ENCODE measurements at places on chromosomes 4 and X.

GRCh38 chr4:16952896-16953630 lies 54.6 kb upstream of the LDB2 start:
- DNase-seq, result no peak

DNA sequence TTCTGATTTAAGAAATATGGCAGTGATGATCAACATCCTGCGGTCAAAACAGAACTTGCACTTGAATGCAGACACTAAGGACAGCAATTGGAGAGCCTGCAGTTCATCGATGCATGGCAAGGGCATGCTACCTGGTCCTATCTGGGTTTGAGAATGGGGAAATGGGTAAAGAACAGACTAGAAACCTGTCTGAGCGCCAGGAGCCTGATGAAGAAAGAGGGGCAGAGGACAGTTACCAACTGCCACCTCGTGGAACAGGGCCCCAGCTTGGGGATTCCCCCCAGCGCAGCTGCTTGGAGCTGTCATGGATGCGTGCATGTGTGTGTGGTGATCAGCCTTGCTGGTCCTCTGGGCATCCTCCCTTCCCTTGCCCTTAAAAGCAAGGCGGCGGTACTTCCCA lies 30.2 kb upstream of the NKRF start:
- no peak for DNase-seq

DNA sequence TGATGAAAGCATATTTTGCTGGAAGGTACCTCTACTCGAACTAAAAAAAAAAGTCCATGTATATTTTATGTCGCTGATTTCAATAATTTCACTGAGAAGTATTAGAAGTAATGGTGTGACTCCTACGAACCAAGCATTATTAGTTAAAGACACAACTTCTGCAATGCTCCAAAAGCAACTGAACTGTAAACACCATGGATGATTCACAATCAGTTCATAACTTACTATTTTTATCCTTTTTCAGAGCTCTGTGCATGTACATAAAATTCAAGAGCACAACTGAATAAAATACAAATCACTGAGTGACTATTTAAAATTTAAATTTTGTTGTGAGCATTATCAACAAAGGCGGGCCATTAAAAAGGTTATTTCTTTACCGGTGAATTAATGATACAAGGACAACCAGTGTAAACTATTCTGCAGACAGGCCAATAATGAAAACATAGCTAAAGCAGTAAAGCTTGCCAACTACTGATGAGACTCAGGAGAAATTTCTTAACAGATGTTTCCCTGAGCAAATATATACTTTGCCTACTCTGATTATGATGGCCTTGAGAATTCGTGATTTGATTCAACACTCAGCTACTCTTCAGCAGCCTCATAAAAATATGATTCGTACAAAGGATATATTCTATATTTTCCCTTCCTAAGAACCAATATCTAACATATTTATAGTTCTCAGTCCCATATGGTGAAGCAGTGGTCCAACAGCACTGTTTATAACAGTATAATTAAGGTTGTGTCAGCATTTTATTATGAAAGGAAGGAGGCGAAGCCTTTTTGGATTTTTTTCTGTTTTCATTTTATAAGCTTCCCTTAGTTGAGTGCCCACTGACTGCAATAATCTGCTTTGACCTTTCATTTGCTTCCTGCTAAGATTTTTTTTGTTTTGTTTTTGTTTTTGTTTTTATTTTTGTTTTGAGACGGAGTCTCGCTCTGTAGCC lies 62.8 kb upstream of the NEIL3 start:
- DNase-seq, result no peak

- DNase-seq, result no peak
Observed at GRCh38 chrX:2697741-2698299, 6.7 kb downstream of the CD99 start.

DNA sequence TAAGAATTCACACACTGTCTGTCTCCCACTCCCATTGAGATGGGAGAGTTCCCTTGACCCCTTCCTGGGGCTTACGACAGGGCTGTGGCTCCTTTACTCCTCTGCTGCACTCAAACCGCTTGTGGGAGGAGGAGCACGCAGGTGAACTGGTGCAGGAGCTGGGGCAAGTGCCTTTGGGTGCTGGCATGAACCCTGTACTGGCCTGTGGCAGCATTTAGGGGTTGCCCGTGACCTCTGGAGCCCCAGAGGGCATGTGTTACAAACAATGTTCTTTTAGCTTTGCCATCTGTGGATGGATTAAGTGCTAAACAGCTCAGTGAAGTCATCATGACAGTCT lies 21.8 kb upstream of the FTHL17 start:
- no peak for DNase-seq

DNA sequence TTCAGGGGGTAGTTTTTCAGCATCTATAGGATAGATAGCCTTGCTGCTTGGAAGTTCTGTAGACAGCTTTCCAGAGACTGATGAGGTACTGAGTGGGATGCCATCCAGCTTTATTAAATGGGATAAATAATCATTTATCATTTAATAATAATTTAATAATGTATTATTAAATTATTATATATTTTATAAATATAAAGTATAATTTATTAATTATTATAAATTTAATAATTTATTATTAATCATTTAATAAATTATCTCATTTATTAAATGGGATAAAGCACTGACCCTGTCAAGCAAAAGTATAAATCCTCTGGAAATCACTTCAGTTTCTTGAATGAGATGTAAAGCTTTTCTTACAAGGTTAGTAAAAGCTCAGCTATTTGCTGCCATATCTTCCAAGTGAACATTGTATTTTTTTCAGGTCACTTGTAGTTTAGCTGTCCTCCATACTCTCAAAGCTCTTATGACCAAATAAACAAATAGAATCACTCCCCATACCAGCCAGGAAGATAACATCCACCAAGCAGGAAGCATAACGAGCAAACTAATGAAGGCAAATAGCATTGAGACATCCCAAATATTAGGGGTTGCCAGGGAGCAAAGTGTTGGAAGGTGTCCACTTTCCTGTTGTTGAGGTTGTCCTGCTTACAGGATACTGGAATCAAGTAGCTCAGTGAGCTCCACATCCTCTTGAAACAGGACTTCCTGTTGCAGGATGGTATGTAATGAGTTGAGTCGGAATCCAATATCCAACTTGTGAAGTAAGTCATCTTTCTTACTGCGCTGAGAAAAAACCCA lies 88.9 kb downstream of the ZNF674 start:
- DNase-seq, result no peak

DNA sequence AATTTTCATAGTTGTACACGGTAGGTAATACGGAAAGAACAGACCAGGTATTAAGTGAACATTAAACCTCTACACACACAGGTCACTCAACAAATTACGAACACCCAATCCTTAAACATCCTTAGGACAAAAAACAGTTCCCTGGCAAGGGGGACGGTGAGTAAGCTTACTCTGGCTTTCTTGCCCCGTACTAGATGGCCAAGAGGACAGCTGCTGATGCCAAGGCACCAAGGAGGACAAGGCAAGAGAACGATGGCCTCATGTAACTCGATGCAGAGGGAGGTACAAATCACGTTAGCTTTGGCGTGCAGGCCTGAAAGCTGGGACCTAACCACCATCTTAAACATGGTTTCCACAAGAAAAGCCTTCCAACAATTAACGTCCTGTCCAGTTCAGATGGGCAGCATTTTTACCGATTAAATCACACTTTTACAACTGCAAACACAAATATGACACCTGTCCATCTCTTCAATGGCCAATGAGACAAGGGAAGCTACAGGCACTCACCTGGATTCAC lies 23.7 kb downstream of the FAT1 start:
- no peak for DNase-seq

DNA sequence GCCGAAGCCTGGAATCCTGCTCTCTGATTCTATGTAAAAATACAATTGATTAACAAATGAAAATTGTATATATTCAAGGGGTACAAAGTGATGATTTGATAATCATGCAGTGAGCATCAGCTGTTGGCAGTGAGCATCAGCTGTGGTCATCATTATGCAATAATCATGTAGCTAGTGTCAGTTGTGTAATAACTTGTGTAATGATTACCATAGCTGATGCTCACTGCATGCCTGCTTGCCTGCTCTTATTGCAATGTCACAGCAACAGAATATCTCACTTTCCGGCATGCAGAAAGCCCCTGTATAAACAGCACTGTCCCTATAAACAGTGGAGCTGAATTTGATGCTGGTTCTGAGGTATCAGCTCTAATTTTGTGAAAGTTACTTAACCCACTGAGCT lies 46.8 kb downstream of the SULT1B1 start:
- DNase-seq, result no peak

DNA sequence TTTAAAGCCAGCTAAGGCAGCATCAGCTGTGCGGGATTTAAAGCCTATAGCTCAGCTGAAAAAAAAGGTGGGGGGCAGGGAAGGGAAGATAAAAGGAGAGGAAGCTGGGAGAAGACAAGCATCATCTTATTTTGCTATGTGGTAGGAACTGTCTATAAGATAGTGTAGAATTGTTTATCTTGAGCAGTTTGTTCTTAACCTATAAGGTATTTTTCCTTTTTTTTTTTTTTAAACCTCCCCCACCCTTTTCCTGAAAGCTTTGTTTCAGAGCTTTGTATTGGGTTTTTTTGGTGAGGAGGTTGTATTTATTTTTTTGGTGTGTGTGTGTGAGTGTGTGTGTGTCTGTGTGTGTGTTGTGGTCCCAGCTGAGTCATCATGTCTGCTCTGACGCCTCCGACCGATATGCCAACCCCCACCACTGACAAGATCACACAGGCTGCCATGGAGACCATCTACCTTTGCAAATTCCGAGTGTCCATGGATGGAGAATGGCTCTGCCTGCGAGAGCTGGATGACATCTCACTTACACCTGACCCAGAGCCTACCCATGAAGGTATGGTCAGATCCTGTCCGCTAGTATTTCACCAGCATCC lies 531 bp downstream of the RUFY3 start:
- DNase-seq, result no peak

DNA sequence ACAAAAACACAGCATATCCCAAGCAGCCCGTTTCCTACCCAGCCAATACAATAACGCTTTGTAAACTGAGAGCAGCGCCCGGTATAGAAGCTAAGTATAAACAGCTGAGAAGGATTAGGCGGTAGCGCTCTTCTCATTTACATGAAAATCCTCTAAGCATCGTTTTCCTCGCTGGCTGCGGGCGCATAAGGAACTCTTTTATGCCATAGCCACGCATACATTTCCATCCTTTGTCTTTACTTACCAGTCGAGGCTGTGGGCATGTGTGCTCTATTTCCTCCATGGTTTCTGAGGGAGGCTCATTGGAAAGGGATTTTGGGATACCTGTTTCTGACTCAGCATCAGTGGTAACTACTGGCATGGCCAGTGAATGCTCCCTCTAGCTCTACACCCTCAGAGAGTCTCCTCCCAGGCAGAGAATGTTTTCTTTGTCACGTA lies 383 bp downstream of the PCYT1B start:
- DNase-seq, result no peak

GRCh38 chr4:107693132-107693531 lies 26.9 kb downstream of the PAPSS1 start:
- no peak for DNase-seq

- no peak for DNase-seq
Observed at GRCh38 chrX:145825896-145826295, 8.3 kb downstream of the SLITRK2 start.

GRCh38 chr4:48196758-48197504 lies 62.9 kb upstream of the TXK start:
- no peak for DNase-seq

GRCh38 chr4:141768954-141769353 lies 132.6 kb downstream of the IL15 start:
- DNase-seq, result no peak

GRCh38 chr4:87006676-87007527 lies 72.1 kb downstream of the AFF1 start:
- DNase-seq, result peak; percentile 95

GRCh38 chr4:499567-499966 lies 557 bp downstream of the PIGG start:
- DNase-seq, result no peak

DNA sequence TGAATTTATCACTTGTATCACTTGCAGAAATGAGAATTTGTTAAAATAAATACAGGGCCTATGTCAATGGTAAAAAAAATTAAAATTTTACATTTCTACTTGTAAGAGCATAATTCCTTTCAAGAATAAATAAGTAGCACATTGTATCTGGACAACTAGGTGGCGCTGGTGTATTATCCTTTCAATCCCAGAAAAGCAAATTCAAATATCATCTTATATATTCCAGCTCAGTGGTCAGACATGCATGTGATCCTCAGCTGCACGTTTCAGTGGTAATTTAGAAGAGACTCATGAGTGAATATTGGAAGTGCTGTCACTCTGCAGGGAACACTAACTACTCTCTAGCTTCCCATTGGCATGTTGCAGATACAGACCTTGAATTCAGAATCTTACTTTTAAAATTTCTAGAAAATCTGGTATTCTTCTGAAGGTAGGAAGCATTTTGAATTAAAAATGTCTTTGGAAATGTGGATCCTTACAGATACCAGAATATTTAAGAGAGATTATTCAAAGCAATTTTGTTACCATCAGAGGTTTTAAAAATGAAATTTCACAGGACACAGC lies 1414.7 kb upstream of the TENM3 start:
- no peak for DNase-seq

DNA sequence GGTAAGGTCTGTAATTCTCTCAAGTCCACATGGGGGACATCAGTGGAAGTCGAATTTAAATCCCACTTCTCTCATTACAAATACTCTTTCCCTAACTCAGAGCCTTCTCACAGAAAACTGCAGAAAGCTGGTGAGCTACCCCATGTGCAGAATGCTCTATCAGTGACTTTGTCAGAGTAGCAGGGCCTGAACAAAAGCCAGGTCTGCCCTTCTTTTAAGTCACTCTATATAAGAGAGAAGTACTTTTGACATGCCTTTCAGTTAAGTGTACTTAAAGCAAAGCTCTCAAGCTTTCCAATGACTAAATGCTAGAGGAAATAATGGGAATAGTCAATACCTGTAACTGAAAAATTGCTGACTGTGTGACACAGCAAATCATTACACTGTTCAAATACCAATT lies 323.1 kb downstream of the KCNIP4 start:
- DNase-seq, result no peak

GRCh38 chr4:4750187-4750586 lies 109.3 kb upstream of the MSX1 start:
- DNase-seq, result no peak

GRCh38 chr4:170001745-170002267 lies 24.4 kb downstream of the MFAP3L start:
- DNase-seq, result no peak

DNA sequence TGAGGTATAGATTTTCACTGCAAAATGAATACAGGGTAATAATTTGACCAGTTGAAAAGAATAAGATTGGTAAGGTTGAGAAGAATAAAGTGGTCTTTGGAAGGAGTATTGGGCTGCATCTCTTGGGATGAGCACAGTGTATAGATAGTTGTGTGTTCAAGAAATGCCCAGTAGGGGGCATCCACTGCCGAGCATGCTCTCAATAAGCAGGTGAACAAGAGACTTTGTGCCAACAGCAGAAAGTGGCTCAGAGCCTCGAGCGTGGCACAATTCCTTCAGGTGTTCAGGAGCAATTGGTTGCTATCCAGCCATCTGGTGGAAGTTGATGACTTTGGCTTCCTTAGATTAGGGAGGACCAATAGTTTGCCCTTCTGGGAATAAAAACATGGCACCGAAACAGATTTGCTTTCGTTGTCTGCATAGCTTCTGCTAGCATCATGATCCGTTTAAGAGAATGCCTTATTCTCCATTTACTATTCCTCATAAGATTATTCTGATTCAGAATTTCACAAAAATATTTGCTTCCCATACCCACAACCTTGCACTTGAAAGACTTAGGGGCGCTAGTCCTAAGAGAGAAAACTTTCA lies 258.1 kb upstream of the NEIL3 start:
- DNase-seq, result no peak
